Activated naive CD4-positive, alpha-beta T cell treated with anti-CD3 and anti-CD28 coated beads, Interleukin-2, amount 10 ng/mL, durations not matched to agents 7 days and 5 days (primary cell): ENCODE measurements at places on chromosomes 13 and 19.

- no peak for DNase-seq
Observed at GRCh38 chr13:73462241-73462640, 403.4 kb downstream of the KLF5 start.

DNA sequence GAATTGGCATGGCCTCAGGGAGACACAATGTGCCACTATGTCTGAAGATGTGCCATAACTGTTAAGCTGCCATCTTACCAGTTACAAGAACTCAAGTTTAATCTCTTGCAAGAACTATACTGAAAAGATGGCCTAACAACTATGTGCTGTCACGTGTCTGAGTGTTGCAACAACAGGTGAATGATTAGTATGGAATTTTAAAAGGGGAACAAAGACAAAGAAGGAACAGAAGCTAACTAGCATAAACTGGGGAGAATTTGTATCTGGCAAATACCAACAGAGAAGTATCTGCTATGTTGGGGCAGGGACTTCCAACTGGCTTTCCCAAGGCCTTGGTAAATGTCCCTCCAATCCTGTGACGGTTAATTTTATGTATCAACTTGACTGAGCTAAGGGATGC lies 11.5 kb upstream of the ACOD1 start:
- DNase-seq = no peak

DNA sequence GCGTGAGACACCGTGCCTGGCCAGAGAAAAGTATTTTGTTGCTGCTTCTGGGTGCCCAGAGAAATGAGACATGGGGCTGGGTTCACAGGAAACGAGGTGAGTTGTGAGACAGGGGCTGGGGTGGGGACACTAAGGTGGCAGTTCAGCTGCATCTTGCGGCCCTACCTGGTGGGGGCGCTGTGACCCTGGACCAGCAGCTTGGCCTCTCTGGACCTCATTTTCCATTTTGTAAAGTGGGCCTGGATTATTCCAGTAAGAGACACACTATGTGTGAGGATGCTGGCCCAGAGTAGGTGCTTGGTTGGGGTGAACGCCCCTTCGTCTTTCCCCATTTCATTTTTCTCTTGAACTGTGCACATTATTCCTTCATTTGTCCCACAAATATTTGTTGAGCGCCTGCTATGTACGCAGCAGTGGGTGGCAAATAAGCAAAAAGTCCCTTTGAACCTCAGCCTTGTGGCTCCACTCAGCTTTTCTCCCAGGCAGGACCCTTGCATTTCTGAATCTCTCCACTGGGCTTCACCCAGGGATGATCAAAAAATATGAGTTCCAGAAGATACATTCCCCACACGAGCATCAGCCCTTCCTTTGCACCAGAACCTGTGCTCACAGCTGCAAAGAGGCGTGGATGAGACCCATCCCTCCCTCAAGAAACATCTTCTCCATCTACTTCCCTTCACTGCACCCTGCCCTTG lies 26.6 kb upstream of the OR10H1 start:
- peak; percentile 27 for DNase-seq

DNA sequence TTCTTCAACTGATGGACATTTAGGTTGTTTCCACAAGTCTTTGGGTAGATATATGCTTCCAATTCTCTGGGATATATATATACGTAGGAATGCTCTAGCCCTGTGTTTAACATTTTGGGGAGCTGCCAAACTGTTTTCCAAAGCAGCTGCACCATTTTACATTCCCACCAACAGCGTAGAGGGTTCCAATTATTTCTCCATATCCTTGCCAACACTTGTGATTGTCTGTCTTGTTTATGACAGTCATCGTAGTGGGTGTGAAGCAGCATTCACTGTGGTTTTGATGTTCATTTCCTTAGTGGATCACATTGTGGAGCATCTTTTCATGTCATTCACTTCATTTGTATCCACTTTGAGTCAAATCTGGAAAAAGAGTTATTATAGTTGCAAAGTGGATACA lies 4.7 kb upstream of the CBLC start:
- DNase-seq = no peak

DNA sequence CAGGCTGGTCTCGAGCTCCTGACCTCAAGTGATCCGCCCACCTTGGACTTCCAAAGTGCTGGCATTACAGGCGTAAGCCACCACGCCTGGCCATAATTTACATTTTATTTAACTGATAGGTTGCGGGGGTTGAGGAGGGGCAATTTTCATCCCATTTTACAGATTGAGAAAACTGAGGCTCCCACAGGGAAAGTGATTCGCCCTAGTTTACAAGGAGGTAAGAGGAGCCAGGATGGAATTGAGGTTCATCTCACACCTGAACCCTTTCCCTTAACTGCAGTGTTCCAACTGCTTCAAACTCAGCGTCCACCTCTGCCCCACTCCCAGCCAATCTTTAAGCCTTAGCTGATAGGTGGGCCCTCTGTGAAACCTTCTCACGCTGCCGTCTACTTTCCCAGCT lies 4.0 kb upstream of the NAPA start:
- DNase-seq = no peak

DNA sequence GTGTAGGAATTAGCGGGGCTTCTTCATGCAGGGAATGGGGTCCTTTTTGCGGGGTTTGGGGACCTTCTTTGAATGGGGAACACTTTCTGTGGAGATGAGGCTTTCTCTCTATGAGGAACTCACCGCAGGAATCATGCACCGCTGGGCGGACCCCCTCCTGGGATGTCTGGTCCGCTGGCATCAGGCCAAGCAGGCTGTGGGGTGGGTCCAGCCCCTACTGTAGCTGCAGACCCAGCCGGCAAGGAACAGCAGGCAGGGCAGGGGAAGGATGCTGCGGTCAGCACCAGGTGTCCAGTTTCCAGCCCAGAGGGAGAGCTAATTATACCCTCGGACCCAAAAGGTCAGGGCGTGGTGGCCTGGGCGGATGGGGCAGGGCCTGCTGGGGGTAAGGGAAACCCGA lies 1.8 kb downstream of the MYBPC2 start:
- DNase-seq = no peak

DNA sequence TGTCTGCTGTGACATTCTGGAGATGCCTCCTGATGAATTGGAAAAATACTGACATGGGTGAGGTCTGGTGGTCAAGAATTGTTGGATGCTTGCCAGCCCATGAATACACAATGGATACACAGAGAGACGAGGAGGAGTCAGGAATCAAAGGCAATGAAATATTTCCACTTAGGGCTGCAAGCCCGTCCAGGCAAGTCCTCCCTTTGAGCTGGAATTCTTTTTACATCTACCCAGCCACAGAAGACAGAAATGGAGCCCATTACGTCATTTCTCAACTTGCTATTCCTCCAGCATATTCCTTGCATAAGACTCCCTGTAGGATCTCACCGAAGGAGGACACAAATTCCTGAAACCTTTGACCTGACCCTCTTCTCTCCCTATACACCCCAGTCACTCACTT lies 15.7 kb upstream of the IGFL4 start:
- DNase-seq = no peak

- no peak for DNase-seq
Observed at GRCh38 chr13:73598020-73598712, 536.0 kb downstream of the KLF12 start.

- DNase-seq = no peak
Observed at GRCh38 chr13:94088742-94089141, 390.7 kb downstream of the DCT start.

DNA sequence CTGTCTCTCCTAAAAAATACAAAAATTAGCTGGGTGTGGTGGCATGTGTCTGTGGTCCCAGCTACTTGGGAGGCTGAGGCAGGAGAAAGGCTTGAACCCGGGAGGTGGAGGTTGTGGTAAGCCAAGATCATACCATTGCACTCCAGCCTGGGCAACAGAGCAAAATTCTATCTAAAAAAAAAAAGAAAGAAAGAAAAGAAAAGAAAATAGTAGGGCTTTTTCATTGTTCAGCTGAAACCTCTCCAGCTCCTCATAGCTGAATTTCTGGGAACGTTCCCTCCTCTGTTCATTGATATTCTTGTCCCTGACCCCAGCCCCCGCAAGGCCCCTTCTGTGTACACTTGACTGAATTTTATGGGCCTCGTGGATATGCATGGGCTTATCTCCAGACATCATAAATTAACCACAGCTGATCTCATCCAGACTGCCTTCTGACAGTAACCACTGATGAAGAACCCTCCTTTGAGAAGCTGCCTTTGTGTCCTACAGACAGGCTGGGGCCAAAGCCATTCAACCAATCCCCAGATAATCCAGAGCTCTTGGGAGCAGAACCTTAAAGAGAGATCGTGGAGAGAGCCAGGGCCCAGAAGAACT lies at the start of gene ELSPBP1:
TSS of gene ELSPBP1 (plus strand) at position 424 of the 594 bp plus-strand sequence. CDS start 14,036 bp downstream, outside the sequence.
- DNase-seq = no peak

DNA sequence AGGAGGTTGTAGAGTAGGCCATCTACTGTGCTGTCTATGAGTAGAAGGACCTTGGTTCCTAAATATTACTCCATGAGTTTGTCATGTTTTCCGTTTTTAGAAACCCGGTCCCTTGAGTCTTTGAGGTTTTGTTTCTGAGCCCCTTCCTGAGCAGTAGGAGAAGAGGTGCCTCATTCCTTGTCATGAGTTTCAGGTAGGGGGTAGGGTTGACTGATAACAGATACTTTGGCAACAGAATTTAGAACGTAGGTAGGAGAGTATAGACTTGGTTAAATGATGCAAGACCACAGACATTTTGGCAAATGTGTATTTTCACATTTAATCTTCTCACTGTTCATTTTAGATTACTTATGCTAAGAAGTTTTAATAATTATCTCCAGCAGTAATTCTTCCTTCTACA lies 24.6 kb downstream of the LMO7 start:
- no peak for DNase-seq

- peak; percentile 50 for DNase-seq
Observed at GRCh38 chr19:3162418-3163229, 15.9 kb upstream of the S1PR4 start.

DNA sequence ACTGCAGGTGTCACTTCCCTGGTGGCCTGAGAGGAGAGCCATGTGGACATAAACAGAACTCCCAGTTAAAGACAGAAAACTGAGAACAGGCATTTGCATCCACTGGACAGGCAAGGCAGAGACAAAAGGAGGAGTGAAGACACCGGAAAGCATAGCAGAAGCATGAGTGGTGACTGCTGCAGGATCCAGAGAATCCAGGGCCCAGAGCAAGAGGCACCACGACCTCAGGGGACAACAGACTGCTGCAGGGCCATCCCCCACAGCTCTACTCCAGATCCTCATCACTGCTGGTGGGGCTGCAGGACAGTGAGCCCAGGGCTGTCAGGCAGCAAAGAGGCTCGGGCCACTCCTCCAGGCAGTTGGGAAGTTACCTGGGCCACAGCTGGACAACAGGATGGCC lies 14.5 kb upstream of the ISYNA1 start:
- no peak for DNase-seq

DNA sequence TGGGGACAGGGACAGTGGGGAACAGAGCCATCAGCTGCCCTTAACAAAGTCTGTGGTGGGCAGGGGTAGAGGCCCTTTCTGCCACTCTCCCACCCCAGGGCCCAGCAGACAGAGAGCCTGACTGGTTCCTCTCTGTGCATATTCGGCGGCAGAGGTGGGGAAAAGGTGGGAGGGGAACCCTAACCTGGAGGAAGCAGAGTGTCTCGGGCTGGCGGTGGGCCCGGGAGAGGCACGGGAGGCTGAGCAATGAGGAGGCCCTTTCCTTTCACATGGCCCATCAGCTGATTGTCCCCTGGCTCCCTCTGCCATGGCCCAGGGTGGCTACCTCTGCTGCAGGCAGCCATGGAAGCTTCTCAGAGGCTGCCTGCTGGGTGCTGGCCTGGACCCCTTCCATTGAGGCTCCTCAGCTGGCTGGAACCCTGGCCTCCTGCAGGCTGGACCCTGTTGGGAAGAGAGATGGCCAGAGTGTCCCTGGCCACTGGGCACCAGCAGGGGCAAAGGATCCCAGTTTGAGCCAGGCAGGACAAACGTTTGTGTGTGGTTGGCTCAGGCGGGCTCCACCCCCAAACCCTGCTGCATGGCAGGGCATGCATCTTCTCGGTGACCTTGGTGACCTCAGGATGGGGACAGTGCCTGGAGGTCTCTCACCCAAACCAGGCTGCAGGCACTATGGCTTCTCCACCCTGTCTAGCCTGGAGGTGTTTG lies 202.8 kb upstream of the ZNF536 start:
- no peak for DNase-seq

GRCh38 chr13:100694722-100695508 lies 20.3 kb upstream of the TMTC4 start:
- DNase-seq = no peak

DNA sequence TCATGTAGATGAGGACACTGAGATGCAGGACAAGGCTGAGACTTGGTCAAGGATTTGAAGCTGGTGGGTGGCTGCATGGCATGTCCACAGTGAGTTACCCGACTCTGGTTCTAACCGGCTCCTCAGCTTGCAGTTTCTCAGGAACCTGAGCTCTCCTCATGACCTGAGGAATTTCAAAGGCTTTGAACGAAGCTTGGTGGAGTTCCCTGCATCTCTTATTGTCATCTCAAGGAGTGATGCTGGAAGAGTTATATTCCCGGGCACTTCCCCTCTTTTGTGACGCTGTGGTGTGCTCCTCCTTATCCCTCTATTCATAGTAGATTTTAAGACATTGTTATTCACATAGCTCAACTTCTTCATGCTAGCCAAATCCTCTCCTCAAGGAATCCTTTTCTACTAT lies 500.1 kb upstream of the HTR2A start:
- DNase-seq = no peak

GRCh38 chr19:53463263-53463662 lies 4.3 kb upstream of the ZNF813 start:
- DNase-seq = peak; percentile 30

DNA sequence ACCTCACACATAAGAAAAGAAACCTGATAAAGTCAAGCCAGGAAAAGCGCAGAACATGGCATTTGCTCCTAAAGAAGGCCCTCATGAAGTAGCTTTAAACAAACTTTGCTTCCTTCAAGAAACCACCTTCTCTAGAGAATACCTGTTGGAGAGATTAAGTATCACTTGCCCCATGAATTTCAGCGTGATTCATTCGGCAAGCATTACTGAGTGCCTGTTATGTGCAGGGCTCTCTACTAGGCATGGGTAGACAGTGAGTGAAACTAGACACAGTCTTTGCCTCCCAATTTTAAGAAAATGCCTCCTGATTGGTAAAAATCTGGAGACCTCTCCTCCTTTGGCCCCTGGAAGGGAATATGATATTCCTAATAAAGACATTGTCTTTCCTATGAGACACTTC lies 475.8 kb upstream of the NBEA start:
- DNase-seq = no peak

DNA sequence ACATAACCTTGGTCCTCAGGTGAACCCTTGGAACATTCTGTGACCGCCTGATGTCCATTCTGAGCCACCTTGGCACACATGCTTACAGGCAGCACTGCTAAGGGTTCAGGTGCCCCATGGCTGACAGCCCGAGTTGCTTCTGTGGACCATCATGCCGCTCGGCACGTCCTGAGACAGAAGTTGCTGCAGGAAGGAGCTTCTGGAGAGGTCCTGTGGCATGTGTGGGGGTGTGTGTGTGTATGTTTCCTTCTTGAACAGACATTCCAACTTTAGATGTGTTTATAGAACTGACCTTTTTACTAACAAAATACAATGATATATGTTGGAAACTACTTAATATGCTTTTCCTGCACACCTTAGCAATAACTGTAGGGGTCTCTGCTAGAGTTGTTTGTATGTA lies 4.8 kb upstream of the C1QTNF9 start:
- no peak for DNase-seq

- DNase-seq = no peak
Observed at GRCh38 chr13:46288570-46289259, 77.0 kb downstream of the LRRC63 start.
